ENCODE measurements at places on chromosomes 4 and X.
A peak's percentile ranks its signal among the peaks of the same experiment; 100 is the strongest.

GRCh38 chr4:78379991-78380729, 171.4 kb upstream of the ANXA3 start:
- DNase-seq = no peak

GRCh38 chrX:41192880-41193279, 107.6 kb downstream of the USP9X start:
- DNase-seq = no peak

DNA sequence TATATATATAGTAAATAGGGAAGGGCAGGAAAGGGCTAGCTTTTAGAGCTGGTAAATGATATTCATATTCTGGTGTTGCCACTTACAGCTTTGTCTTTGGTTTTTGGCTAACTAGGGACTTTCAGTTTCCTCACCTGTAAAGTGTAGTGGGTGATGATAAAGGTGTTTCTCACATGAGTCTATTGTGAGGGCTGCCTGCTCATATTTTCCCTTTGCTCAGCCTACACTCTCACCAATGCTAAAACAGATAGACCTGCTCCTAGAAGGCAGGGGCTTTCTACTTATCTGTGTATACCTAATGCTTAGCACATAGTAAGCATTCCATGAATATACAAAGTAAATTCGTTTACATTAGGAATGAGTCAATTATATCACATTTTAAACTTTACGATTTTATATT, 137.2 kb upstream of the HS3ST1 start:
- no peak for DNase-seq

DNA sequence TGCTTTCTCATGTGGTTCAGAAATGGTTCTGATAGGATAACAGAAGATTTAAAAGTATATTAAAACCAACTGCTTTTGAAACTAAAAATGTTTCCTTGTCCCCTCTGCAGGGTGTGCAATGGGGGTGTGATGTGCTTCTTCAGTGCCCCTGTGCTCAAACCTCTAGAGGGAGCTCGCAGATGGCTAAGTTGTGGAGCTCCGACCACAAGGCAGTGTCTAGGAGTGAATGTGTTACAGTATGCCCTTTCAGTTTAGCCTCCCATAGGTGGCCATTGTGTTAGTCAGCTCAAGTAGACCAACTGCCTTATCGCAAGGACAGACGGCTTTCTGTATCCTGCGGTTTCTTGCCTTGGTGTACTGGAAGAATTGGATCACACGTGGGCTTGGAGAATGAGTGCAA, 130.5 kb downstream of the TENT5D start:
- DNase-seq = peak; percentile 3

GRCh38 chr4:104064646-104065577, 345.1 kb upstream of the TACR3 start:
- DNase-seq = peak; percentile 65

DNA sequence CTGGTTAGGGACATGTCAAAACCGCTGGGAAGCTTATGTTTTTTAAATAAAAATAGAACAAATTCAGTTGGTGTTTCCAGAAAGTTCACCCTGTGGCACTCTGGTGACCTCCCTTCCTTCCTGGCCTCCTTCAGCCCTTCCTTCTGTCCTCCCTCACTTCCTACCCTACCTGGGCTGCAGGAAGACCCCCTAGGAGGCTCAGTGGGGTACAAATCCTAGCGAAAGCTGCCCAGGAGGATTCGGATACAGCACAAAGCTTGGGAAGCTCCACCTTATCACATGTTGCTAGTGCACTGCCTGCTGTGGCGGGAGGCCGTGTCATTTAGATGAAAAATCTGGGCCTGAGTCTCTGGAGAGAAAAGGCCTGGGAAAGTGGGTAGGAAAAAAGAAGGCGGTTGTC, 60.5 kb downstream of the FHDC1 start:
- DNase-seq = no peak

DNA sequence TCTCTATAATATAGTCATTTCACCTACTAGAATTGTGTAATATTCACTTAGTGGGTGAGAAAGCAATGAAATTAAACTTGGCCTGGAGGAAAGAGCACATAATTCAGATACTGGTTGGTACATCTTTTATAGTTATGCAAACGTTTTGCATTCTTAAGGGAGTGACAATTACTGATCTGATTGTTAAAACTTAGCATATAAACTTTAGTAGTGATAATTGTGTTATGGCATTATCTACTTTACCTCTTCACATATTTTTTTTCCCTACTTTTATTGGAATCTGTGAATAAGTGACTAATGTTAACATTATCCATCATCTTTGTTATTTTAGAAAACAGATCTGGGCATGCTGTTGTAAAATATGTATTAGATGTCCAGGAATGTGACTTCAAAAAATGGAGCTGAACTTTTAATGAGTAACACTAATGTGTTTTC, 217.4 kb upstream of the GIMD1 start:
- DNase-seq = no peak

GRCh38 chr4:71269233-71269632, 69.6 kb upstream of the SLC4A4 start:
- DNase-seq = no peak

DNA sequence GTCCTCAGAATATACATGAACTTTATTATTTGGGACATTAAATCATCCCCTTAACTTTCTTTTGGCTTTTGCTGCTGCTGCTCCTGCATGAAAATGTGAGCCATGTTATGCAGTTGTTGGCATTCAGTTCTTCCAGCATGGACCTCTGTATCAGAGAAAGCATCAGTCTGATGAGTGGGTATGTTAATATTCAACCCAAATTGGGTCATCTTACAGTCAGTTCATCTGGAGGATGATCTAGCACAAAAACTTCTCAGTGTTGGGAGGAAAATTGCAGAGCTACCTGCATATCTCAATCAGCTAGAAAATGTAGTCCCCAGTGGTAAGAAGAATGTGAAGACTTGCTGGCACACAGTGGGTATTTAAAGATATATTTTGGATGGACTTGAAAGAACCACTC, 96.7 kb downstream of the IL1RAPL2 start:
- DNase-seq = no peak

DNA sequence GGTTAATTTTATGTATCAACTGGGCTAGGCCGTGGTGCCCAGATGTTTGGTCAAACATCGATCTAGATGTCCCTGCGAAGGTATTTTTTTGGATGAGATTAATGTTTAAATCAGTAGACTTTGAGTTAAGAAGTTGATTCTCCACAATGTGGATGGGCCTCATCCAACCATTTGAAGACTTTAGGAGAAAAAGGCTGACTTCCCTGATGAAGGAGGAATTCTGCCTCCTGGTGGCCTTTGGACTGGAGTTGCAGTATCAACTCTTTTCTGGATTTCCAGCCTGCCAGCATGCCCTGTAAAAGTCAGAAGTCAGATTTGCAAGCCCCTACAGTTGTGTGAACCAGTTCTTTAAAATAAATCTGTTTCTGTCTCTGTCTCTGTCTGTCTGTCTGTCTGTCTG, 91.4 kb downstream of the STK32B start:
- DNase-seq = peak; percentile 52

DNA sequence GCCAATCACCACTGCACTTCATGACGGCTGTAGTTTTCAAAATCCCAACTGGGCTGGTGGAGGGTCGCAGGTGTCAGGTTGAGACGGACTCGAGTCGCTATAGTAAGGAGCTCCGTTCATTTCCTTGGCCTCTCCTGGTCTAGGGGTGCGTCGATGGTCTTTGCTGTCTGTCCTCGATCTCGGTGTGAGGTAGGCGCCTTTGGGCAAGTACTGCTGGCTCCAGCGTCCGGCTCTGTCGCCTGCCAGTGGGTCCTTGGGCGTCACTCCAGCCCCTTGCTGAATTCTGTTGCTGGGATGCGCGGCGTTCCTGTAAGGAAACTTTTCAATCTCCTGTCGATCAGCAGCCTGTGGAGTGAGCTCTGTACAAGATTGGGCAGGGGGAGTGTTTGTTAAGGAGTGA, 76.7 kb downstream of the CCNB3 start:
- DNase-seq = no peak

GRCh38 chr4:111992351-111993168, 152.7 kb upstream of the FAM241A start:
- DNase-seq = no peak

- DNase-seq = no peak
Observed at GRCh38 chr4:184282895-184283654, 65.4 kb upstream of the ENPP6 start.

GRCh38 chr4:145406970-145407369, 74.7 kb upstream of the SMAD1 start:
- DNase-seq = no peak

DNA sequence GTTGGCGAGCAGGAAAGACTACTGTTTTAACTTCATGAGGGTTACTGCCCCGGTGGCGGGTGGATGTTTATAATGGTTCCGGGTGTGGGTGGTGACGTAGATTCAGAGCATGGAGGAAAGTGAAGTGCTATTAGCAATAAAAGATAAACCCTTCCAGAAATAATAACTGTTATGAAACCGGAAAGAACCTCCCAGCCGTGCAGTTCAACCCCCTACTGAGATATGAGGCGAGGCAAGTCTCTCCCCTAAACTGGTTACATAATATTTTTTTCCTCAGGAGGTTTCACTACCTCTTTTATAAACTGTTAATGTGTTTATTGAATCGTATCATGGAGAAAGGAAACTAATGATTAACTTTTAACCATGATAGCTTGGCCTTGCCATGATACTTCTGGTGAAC, 33.9 kb upstream of the STIM2 start:
- no peak for DNase-seq
